ENCODE measurements at places on chromosomes 6 and 20. TPM values are rescaled to one million over a fixed set of nuclear protein-coding genes. Genes with fewer than 3 reads are reported as not detected.

DNA sequence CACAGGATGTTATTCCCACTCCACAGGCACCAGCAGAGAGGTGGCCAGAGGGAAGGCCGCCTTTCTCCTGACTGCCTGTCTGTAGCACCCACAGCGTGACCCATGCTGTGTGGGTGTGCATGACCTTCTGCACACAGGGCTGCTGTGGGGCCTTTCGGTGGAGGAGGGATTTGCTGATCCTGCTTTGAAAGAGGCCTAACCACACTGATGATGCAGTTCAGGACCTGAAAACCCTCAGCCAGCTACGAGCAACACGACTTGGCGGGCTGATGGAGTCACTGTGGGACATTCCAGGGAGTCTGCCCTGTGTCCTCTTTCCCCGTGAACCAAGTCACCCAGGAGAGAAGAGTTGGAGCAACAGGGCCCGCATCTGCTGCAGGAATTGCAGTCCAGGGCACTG, 49.1 kb downstream of the SYTL3 start:
- H3K4me3 ChIP-seq = no peak overlapping the region
- H3K27me3 ChIP-seq = no peaks in the 10 kb centered on the region
- H3K27ac ChIP-seq = no peak overlapping the region
- no peak for DNase-seq
- H3K36me3 ChIP-seq = no peaks in the 10 kb centered on the region

DNA sequence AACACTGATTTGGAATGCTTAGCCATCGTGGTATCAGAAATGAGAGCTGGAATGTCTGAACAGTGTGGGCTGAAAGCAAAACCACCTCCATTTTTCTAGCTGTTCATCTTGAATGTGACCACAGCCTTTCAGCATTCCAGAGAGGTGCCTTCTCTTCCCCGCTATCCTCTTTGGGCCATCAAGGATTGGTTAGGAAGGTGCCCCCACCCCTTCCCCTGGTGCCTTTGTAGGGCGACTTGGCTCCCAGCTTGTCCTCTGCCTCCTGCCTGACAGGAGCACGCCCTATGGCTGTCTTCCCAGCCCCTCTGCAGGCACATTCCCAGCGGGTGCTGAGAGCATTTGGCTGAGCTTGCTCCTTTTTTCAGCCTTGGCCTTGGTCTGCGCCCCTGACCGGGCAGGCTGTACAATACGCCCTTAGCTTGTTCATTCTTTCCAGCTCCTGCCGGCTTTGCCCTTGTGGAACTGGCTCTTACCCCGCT, 97.5 kb downstream of the ARMC2 start:
- peaks cover 80% of the 10 kb centered on the region for H3K4me1 ChIP-seq
- peak; percentile 87 for DNase-seq
- H3K4me3 ChIP-seq = no peak overlapping the region
- no peaks in the 10 kb centered on the region for H3K27me3 ChIP-seq
- peak overlapping the region; percentile 85 for H3K27ac ChIP-seq

DNA sequence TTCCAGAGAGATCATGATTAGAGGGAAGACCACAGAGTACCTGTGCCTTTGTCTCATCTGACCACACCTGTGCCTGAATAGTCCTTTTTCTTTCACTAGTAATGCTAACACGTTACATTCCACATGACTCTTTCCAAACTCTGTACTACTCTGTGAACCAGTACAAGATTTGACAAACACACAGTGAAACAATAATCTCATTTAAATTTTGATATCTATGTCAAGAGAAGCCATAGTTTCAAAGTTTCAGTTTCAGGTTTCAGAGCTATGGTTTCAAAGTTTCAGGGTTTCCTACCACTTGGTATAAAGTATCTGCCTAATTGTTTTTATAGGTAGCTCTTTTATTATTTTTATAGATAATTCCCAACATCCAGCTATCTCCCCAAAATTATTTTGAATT, 62.0 kb upstream of the PHACTR2 start:
- H3K27me3 ChIP-seq = no peaks in the 10 kb centered on the region
- H3K27ac ChIP-seq = no peak overlapping the region

DNA sequence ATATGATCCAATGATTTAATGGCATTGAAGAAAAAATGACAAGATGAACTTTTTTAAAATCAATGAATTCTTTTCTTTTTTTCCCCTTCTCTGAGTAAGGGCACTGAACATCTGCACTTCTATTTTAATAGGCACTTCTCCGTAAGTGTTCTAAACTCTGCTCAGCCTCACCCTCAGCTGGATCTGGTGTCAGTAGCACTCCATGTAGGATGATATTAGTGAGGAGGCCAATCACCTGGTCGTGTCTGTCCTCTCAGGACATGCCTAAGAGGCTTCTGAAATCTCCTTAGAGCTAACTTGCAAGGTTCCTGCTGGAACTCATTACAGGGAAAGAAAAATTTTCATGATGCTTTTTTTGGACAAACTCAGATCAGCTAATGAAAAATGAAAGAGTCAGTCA, 148.6 kb upstream of the MLIP start:
- H3K27ac ChIP-seq = no peak overlapping the region
- H3K27me3 ChIP-seq = no peaks in the 10 kb centered on the region
- H3K4me1 ChIP-seq = no peaks in the 10 kb centered on the region
- no peak overlapping the region for H3K4me3 ChIP-seq
- H3K36me3 ChIP-seq = no peaks in the 10 kb centered on the region

DNA sequence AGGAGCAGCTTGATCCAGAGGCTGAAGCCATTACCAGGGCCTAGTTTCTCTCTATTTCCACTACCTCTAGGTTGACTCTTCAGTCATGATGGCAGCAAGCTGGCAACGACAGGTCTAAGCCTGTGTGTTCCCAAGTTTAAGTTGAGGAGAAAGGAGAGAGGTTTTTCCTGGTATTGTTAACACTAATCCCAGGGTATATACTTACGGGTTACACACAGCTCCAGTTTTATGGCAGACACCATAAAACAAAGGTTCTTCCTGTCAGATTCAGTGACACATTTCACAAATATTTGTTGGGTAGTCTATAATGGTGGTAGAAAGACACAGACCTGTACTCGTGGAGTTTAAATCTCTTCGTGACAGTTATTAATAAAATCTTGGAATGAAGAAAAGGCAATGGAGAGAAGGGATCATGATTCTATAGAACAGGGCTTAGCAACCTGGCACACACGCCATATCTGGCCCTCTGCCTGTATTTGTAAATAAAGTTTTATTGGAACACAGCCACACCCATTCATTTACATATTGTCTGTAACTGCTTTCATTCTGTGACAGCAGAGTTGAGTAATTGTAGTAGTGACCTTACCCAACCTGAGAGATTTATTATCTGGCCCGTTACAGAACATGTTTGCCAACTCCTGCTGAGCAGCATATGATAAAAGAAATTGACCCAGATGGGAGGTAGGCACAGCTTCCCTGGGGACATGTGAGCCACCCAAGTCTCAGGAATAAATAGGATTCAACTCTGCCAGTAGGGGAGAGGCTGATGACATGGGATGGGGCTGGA, 323.3 kb downstream of the CDH4 start:
- no peak overlapping the region for H3K27ac ChIP-seq
- no peak for DNase-seq
- H3K36me3 ChIP-seq = no peaks in the 10 kb centered on the region
- H3K4me1 ChIP-seq = no peaks in the 10 kb centered on the region
- no peaks in the 10 kb centered on the region for H3K27me3 ChIP-seq

- no peak overlapping the region for H3K27ac ChIP-seq
- H3K36me3 ChIP-seq = no peaks in the 10 kb centered on the region
- DNase-seq = no peak
- no peaks in the 10 kb centered on the region for H3K4me1 ChIP-seq
- no peak overlapping the region for H3K4me3 ChIP-seq
- H3K27me3 ChIP-seq = no peaks in the 10 kb centered on the region
Observed at GRCh38 chr6:164861967-164862366, 447.4 kb downstream of the C6orf118 start.

DNA sequence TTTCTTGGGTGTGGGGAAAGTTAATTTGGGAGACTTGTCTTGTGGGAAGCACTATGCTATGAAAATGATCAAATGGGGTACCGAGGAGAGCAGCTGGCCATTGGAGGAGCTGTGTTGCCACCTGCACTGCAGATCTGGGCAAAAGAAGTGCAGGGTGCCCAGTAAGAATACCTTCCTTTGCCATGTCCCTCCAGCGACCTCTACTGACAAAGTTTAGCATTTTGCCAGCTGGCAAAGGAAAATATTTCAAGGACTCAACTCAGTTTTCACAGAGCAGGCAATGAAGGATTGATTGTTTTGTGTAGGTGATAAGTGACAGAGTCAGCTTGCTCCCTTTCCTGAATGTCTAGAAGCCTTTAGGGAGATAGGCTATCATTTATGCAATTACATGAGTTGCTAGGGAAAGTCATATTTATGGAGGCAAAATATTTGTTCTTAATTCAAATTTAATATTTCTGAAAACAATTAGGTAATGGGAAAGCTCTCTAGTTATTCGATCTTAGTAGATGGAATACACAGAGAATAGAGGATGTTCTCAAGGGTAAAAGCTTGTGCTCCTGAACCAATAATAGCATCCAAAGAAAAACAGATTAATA, 118.4 kb downstream of the FARS2 start:
- no peaks in the 10 kb centered on the region for H3K4me1 ChIP-seq
- H3K27me3 ChIP-seq = no peaks in the 10 kb centered on the region
- H3K27ac ChIP-seq = no peak overlapping the region
- no peak for DNase-seq
- H3K36me3 ChIP-seq = no peaks in the 10 kb centered on the region
- H3K4me3 ChIP-seq = no peak overlapping the region

DNA sequence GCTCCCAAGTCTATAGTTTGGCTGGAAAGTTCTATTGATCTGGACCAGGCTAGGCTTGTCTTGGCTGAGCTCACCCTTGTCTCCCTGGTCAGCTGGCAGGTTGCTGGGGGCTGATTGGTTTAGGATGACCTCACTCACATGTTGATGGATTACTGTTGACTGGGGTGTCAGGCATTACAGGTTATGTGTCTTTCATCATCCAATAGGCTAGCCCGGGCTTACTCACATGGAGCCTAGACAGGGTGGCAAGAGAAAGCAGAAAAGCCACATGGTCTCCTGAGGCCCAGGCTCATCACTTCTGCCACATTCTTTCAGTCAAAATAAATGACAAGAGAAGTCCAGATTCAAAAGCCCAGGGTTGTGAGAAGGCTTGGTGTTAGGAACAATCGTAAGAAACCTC, 103.5 kb downstream of the BFSP1 start:
- no peak overlapping the region for H3K4me3 ChIP-seq
- H3K27ac ChIP-seq = no peak overlapping the region
- DNase-seq = no peak
- H3K36me3 ChIP-seq = no peaks in the 10 kb centered on the region

GRCh38 chr20:51946586-51946985, 144.3 kb upstream of the SALL4 start:
- H3K4me3 ChIP-seq = no peak overlapping the region
- H3K36me3 ChIP-seq = no peaks in the 10 kb centered on the region
- H3K27ac ChIP-seq = no peak overlapping the region
- H3K4me1 ChIP-seq = no peaks in the 10 kb centered on the region

- no peak overlapping the region for H3K27ac ChIP-seq
- H3K36me3 ChIP-seq = no peaks in the 10 kb centered on the region
- no peak for DNase-seq
- peaks cover 8% of the 10 kb centered on the region for H3K27me3 ChIP-seq
- H3K4me3 ChIP-seq = no peak overlapping the region
Observed at GRCh38 chr20:51091406-51092195, 68.7 kb upstream of the KCNG1 start.

GRCh38 chr6:27145731-27146455, 101.6 kb upstream of the PRSS16 start:
- DNase-seq = peak; percentile 93
- H3K27me3 ChIP-seq = no peaks in the 10 kb centered on the region
- peak overlapping the region; percentile 88 for H3K27ac ChIP-seq
- peaks cover 11% of the 10 kb centered on the region for H3K4me1 ChIP-seq
- H3K4me3 ChIP-seq = peak overlapping the region; percentile 69
- no peaks in the 10 kb centered on the region for H3K36me3 ChIP-seq

GRCh38 chr6:108116546-108117426, 42.2 kb upstream of the OSTM1 start:
- no peak for DNase-seq
- peaks cover 33% of the 10 kb centered on the region for H3K27me3 ChIP-seq
- peak overlapping the region; percentile 59 for H3K4me3 ChIP-seq
- no peaks in the 10 kb centered on the region for H3K4me1 ChIP-seq

DNA sequence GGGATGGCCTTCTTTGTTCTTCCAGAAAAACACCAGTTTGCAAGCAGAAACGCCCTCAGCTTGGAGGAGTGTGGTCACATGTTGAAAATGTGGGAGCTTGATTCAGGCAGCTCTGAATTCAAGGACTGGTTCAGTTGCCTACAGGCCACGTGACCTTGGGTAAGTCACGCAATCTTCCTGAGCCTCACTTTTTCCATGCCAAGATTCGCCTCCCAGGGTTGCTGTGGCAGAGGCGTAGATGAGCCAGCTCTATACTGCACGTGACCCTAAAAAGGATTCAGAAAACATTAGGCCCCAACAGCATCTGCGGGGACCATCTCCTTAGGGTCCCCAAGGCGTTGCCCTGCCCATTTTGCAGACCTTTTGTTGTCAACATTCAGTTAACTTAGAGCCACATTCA, 112.0 kb upstream of the SNX9 start:
- H3K27ac ChIP-seq = no peak overlapping the region
- no peaks in the 10 kb centered on the region for H3K36me3 ChIP-seq
- H3K27me3 ChIP-seq = no peaks in the 10 kb centered on the region
- H3K4me3 ChIP-seq = no peak overlapping the region
- DNase-seq = no peak
- H3K4me1 ChIP-seq = no peaks in the 10 kb centered on the region

DNA sequence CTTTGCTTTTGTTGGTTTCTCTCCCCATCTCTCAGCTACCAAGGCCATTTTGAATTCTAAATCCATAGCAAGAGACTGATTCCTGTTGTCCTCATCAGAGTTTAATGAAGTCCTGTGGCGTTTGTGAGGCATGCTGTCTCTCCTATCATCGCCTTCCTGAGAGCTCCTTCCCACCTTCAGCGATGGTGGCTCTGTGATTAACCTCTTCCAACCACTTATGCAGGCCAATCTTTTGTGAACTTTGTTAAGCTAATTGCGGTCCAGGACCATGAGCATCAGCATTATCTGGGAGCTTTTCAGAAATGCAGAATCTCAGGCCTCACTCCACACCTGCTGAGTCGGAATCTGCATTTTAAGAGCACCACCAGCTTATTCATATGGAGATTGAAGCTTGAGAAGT, 272.5 kb upstream of the CDYL start:
- H3K4me3 ChIP-seq = no peak overlapping the region
- no peak overlapping the region for H3K27ac ChIP-seq
- no peak for DNase-seq
- H3K36me3 ChIP-seq = no peaks in the 10 kb centered on the region
- H3K27me3 ChIP-seq = no peaks in the 10 kb centered on the region

DNA sequence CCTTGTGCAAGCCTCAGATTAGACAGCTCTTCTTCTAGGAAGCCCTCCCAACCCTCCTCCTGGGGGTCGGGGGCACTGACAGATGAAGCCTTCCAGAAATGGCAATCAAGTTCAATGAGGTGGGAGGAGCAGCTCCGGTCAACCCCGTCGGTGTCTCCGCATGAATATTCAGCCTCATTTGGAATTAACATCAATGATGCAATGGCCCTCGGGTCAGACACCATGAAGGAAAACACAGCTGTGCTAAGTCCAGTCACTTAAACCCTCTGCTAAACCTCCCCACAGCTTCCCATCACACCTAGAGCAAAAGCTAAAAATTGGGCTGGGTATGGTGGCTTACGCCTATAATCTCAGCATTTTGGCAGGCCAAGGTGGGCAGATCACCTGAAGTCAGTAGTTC, 36.5 kb downstream of the ZNF217 start:
- H3K27me3 ChIP-seq = no peaks in the 10 kb centered on the region
- no peaks in the 10 kb centered on the region for H3K4me1 ChIP-seq
- no peak for DNase-seq
- no peaks in the 10 kb centered on the region for H3K36me3 ChIP-seq
- H3K27ac ChIP-seq = no peak overlapping the region

Gene BMP5
- total RNA-seq = 6.3 TPM

Gene SCGN
- total RNA-seq = 14.1 TPM

Gene BEND6
- 0.43 TPM for total RNA-seq

Gene MCCD1
- not detected for total RNA-seq

Gene PROKR2
- total RNA-seq = not detected
